ENCODE measurements at places on chromosomes 6 and 20. TPM values are rescaled to one million over a fixed set of nuclear protein-coding genes. Genes with fewer than 3 reads are reported as not detected.

- no peak overlapping the region for H3K27ac ChIP-seq
- peaks cover 2% of the 10 kb centered on the region for H3K27me3 ChIP-seq
- no peaks in the 10 kb centered on the region for H3K36me3 ChIP-seq
- H3K4me3 ChIP-seq, result no peak overlapping the region
Observed at GRCh38 chr6:85348643-85349042, 101.2 kb upstream of the NT5E start.

- H3K4me1 ChIP-seq, result peaks cover 45% of the 10 kb centered on the region
- peak; percentile 25 for DNase-seq
- no peak overlapping the region for H3K27ac ChIP-seq
- no peak overlapping the region for H3K4me3 ChIP-seq
- H3K27me3 ChIP-seq, result no peaks in the 10 kb centered on the region
Observed at GRCh38 chr6:25417046-25417605, 138.0 kb downstream of the CARMIL1 start.

DNA sequence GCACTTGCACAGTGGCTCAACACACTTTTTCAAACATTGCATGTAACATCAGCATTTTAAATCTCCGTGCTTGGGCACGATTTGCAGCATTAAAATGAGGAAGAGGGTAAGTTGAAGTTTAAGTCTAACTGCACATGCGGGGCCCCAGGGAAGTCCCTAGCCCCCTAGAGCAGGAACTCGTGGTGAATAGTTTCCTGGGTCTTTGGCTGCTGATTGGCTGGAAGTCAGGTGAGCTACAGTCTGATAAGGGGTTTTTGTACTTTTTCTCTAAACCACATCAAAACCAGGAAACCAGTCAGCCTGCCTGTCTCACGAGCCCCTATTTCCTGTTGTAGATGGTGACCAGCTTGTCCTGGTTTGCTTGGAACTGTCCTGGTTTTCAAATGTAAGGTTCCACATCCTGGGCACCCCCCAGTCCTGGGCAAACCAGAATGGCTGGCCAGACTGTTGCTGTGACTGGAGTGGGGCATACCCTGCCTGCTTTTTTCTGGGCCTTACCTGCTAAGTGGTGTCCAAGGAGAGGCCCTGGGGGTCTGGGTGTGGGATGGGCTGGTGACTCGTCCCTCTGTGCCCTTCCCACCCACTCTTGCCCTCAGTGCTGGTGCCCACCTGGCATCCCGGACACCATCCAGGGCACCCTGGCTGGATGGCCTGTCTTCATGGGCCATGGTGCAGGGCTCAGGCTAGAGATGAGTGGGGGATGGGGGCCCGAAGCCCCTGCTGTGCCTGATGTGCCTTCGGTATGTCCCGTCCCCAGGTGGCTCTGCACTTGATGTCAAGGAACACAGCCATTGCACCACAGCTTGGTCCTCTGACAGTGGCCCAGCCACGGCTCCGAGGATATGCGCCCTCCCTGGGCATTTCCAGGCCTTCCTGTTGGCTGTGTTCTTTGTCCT lies 31.8 kb downstream of the SUN5 start:
- H3K27me3 ChIP-seq, result no peaks in the 10 kb centered on the region
- no peaks in the 10 kb centered on the region for H3K36me3 ChIP-seq
- H3K27ac ChIP-seq, result no peak overlapping the region
- peak; percentile 29 for DNase-seq
- no peak overlapping the region for H3K4me3 ChIP-seq

DNA sequence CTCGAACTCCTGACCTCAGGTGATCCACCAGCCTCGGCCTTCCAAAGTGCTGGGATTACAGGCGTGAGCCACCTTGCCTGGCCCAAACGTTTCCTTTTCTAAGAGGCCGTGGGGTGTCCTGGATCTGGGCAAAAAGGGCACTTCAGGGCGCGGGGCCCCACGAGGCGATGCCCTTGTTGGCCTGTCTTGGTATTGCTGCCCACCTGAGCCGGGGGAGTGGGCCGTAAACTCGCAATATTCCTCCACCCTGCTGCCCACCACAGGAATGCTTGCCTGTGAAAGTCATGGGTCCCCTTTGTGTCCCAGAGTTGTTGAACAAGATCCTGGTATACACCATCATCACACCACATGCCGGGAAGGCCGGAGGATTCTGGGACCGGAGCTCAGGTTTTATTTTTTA lies 49.0 kb downstream of the SSR1 start:
- no peak overlapping the region for H3K27ac ChIP-seq
- no peaks in the 10 kb centered on the region for H3K27me3 ChIP-seq
- no peak for DNase-seq
- H3K4me1 ChIP-seq, result peaks cover 5% of the 10 kb centered on the region
- H3K36me3 ChIP-seq, result no peaks in the 10 kb centered on the region

GRCh38 chr20:35002426-35003210 lies 47.0 kb downstream of the MYH7B start:
- peaks cover 3% of the 10 kb centered on the region for H3K4me1 ChIP-seq
- H3K4me3 ChIP-seq, result no peak overlapping the region
- H3K27me3 ChIP-seq, result no peaks in the 10 kb centered on the region
- no peak for DNase-seq

GRCh38 chr6:163369141-163369540 lies 45.4 kb upstream of the QKI start:
- no peaks in the 10 kb centered on the region for H3K4me1 ChIP-seq
- no peak for DNase-seq
- H3K4me3 ChIP-seq, result no peak overlapping the region
- no peak overlapping the region for H3K27ac ChIP-seq

- no peak overlapping the region for H3K4me3 ChIP-seq
- DNase-seq, result no peak
- no peaks in the 10 kb centered on the region for H3K36me3 ChIP-seq
- H3K4me1 ChIP-seq, result peaks cover 7% of the 10 kb centered on the region
- H3K27me3 ChIP-seq, result no peaks in the 10 kb centered on the region
Observed at GRCh38 chr6:1231941-1232340, 80.0 kb upstream of the FOXQ1 start.

DNA sequence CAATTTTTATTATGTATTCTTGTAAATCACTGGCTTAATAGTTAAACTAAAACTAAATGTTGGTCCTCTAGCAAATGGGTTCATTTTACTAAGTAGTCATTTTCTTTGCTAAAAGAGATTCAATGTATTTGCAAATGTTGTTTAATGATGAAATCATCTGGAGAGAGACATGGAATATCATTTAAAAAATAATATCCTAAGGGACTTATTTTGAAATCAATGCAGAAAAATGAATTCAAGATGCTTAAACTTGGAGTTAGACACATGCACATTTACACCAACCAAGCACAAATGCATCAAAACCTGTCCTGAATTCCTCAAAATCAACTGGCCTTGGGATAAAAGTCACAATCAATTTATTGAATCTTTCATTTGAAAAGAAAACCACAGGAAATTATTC lies 165.0 kb upstream of the RNF217 start:
- H3K36me3 ChIP-seq, result no peaks in the 10 kb centered on the region
- H3K27me3 ChIP-seq, result no peaks in the 10 kb centered on the region
- H3K4me3 ChIP-seq, result no peak overlapping the region

GRCh38 chr6:130796313-130796905 lies 30.8 kb upstream of the SMLR1 start:
- no peak overlapping the region for H3K27ac ChIP-seq
- no peaks in the 10 kb centered on the region for H3K4me1 ChIP-seq
- no peak overlapping the region for H3K4me3 ChIP-seq
- DNase-seq, result no peak
- no peaks in the 10 kb centered on the region for H3K27me3 ChIP-seq
- no peaks in the 10 kb centered on the region for H3K36me3 ChIP-seq

Gene C20orf144
- polyA plus RNA-seq, result 0.34 TPM

Gene SYNE1
- 28.2 TPM for polyA plus RNA-seq

Gene ACTR5
- 7.8 TPM for polyA plus RNA-seq

All from large intestine (tissue), 12 donors.